Mucosa of descending colon (tissue), 3 donors: ENCODE measurements at places on chromosomes 2 and 18. TPM values are rescaled to one million over a fixed set of nuclear protein-coding genes. Genes with fewer than 3 reads are reported as not detected.

- no peak for DNase-seq
These were observed 12.3 kb downstream of the CREG2 start for GRCh38 chr2:101374821-101375561.

DNA sequence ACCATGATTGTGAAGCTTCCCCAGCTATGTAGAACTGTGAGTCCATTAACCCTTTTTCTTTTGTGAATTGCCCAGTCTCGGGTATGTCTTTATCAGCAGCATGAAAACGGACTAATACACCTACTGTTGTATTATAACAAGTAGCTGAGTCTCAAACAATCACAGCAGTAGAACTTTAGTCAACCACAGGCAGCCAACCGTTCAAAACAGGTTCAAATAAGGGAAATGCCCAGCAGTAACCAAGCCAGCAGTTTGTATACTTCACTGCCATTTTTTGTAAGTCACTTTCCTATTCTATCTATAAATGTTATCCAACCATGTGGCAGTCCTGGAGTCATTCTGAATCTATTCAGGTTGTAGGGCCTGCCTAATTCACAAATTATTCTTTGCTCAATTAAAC lies 1560.6 kb upstream of the SLC39A10 start:
- no peak for DNase-seq

DNA sequence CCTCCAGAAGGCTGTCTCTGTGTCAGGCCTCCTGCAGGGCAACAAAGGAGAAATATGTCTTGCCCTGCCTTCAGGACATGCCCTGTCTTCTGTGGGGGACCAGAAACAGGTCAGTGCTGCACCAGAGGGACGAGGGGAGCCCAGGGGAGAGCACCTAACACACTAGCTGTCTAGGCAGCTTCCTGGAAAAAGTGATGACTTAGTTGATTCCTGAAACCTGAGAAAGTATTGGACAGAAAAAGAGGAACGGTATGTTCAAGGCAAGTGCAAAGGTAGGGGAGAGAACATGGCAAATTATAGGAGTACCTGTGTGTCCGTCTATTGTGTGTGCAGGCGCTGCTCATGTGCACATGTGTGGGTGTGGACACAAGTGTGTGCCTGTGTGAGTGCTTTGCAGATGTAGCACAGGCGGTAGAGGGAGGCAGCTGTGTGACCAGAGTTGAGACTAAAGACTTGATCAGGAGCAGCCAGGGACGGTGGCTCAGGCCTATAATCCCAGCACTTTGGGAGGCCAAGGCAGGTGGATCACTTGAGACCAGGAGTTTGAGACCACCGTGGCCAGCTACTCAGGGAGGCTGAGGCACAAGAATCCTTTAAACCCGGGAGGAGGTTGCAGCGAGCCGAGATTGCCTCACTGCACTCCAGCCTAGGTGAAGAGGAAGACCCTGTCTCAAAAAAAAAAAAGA lies 119.5 kb downstream of the GYPC start:
- DNase-seq, result no peak

The CBLN2 gene
- total RNA-seq, result 3.2 TPM

- DNase-seq, result no peak
These were observed 14.0 kb downstream of the ALPG start for GRCh38 chr2:232420463-232421188.

The SPP2 gene
- not detected for total RNA-seq

DNA sequence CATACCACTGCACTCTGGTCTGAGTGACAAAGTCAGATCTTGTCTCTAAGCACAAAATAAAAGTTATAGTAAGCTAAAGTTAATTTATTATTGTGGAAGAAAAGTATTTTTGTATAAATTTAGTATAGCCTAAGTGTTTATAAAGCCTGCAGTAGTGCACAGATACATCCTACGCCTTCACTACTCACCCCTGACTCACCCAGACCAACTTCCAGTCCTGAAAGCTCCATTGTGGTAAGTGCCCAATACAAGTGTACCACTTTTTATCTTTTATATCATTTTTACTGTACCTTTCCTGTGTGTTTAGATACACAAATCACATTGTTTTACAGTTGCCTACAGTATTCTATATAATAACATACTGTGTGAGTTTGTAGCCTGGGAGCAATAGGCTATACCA lies 57.5 kb downstream of the UBE2E3 start:
- no peak for DNase-seq

GRCh38 chr2:230909841-230910545 lies 15.0 kb downstream of the GPR55 start:
- no peak for DNase-seq

GRCh38 chr18:12374401-12374800 lies 2.6 kb downstream of the AFG3L2 start:
- no peak for DNase-seq

The LONRF2 gene
- 0.67 TPM for total RNA-seq

GRCh38 chr18:75574187-75574586 lies 146.7 kb upstream of the SMIM21 start:
- DNase-seq, result no peak

The AMER3 gene
- 0.55 TPM for total RNA-seq

The CYS1 gene
- total RNA-seq, result 0.98 TPM

The KIAA2012 gene
- total RNA-seq, result 0.14 TPM

- no peak for DNase-seq
These were observed 247.6 kb downstream of the DLGAP1 start for GRCh38 chr18:4207383-4207985.

The TGFBRAP1 gene
- 16.9 TPM for total RNA-seq
